ENCODE measurements at places on chromosomes 2 and 18. TPM values are rescaled to one million over a fixed set of nuclear protein-coding genes. Genes with fewer than 3 reads are reported as not detected.
A peak's percentile ranks its signal among the peaks of the same experiment; 100 is the strongest.

GRP gene
- 1.7 TPM for total RNA-seq

DAW1 gene
- 4.9 TPM for total RNA-seq

GREB1L gene
- 0.74 TPM for total RNA-seq

VIL1 gene
- total RNA-seq: 0.41 TPM

EMILIN1 gene
- total RNA-seq: 56.3 TPM

NGEF gene
- total RNA-seq: 1.7 TPM

BCL2L11 gene
- total RNA-seq: 23.7 TPM

PROKR1 gene
- not detected for total RNA-seq

TSGA10 gene
- total RNA-seq: 9.9 TPM

- no peaks in the 10 kb centered on the region for H3K36me3 ChIP-seq
- H3K4me3 ChIP-seq: no peak overlapping the region
- no peaks in the 10 kb centered on the region for H3K4me1 ChIP-seq
- no peak overlapping the region for H3K27ac ChIP-seq
- H3K27me3 ChIP-seq: no peaks in the 10 kb centered on the region
Measured at GRCh38 chr2:239457586-239458445, 57.0 kb upstream of the HDAC4 start.

GRCh38 chr2:190627448-190628412 is 21.2 kb upstream of the NAB1 start:
- H3K27ac ChIP-seq: peak overlapping the region; percentile 51
- H3K36me3 ChIP-seq: no peaks in the 10 kb centered on the region
- no peak for DNase-seq
- H3K27me3 ChIP-seq: no peaks in the 10 kb centered on the region
- H3K4me1 ChIP-seq: peaks cover 17% of the 10 kb centered on the region

DNA sequence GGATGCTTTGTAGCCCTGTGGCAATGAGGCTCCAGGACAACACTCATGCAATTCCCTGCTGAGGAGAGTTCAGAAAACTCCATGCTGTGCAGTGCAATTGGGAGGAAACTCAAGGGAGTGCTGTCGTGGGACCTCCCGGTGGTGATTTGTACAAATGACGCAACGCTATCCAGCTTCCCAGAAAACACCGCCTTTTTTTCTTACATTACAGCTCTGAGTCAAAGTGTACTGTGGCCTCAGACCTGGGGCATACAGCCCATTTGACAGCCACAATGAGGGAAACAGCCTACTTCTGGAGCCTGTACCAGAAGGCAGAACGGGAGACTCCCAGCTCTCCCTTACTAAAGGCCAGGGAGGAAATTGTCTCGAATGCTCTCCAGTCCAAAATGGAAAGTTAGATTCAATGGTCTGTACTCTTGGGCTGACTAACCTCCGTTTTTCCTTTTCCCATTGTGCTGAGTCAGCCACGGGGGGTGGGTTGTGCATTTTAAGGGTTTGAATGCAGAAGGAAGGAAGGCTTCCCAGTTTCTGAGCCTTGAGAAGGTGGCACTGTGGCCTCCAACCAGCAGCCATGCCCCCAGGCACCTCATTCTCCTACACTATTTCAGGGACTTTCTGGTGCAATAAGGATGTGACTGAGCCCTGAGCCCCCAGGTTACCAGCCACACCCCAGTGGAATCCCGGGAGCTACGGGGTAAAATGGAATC is 16.4 kb upstream of the CYP1B1 start:
- no peak for DNase-seq
- H3K36me3 ChIP-seq: no peaks in the 10 kb centered on the region
- no peak overlapping the region for H3K4me3 ChIP-seq

DNA sequence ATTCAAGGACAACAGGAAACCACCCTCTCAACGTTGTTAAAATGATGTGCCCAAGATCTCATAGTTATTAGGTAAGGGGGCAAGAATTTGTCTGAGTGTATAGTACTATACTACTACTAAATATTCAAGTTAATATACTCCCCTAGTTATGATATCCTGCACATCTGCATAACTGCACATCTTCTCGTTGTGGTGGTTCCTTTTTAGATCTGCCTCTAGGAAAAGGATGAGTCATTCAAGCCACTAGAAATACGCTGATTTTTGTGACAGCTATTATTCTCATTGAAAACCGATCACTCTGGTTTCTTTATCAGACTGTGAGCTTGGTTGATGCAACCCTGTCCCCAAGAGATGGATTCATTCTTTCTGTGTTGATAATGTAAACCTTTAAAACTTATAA is 1067.0 kb upstream of the FANCL start:
- H3K4me1 ChIP-seq: no peaks in the 10 kb centered on the region
- H3K27ac ChIP-seq: no peak overlapping the region
- H3K4me3 ChIP-seq: no peak overlapping the region
- H3K36me3 ChIP-seq: no peaks in the 10 kb centered on the region

DNA sequence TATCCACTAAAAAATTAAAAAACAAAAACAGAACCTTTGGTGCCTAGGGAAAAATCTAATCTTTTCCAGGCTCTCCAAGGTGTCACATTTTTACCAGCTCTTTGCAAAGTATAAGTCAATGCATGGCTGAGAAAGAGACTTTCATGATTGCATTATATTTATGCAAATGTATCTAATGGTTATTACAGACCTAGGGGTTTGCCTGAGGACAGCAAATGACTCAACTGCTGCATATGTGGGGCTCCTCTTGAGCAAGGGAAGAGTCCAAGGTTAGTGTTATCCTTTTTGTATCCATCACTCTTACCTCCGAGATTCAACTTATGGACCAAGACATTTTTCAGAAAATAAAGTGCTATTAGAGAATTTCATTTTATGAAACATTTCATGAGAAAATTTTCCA is 33.9 kb upstream of the RMP24 start:
- no peaks in the 10 kb centered on the region for H3K4me1 ChIP-seq
- H3K27me3 ChIP-seq: no peaks in the 10 kb centered on the region
- no peaks in the 10 kb centered on the region for H3K36me3 ChIP-seq
- no peak overlapping the region for H3K27ac ChIP-seq
- DNase-seq: no peak
